ENCODE measurements at places on chromosomes 2 and 18.

GRCh38 chr2:241882091-241882625, 12.6 kb downstream of the RTP5 start:
- no peak for DNase-seq

DNA sequence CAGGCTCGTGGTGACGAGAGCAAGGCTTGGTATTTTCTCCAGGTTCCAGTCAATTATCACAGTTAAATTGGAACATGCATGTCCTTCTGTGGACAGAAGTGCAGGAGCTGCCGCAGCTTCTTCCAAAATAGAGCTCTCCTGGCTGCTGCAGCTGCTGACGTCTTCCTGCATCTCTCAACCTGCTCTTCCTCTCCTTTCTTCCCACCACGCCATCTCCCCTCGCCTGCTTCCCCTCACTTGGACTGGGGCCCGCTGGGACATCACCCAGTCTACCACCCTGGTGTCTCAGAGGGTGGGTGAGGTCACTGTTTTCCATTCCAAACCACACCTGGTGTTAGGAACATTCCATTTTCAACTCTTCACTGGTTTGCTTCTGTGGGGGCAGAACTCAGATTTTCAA, 41.4 kb downstream of the SPP2 start:
- no peak for DNase-seq

DNA sequence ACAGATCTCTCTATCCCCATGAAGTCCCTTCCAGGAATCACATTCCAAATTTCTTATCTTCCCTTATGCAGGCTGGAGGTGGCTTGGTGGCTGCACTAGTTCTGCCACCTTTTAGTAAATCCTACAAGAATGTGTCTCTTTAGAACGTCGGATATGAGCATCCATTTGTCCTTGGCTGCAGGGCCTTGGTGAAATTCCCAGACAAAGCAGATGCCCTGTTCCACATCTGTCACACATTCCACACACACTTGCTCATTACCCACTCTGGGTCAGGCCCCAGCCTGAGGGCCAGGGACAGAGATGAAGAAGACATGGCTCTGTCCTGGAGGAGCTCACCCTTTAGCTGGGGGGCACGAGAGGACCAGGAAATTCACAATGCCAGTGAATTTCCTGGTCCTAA, 31.2 kb upstream of the GPR17 start:
- no peak for DNase-seq

DNA sequence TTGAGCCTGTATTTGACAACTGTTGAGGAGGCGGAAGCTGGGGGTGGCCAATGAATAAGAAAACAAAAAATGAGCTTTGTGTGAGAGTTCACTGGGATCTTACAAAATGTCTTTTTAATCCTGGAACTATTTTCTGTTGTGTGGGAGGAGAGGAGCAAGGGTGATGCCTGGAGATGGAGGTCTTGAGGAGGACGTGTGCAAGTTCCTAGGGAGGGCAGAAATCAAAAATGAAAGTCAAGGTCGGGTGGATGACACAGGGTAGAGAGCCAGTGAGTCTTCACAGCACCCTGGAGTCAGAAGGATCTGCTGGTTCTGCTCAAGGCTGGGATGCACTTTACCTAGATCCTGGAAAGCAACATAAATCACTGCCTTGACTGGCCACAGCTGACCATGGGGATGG, 180.3 kb upstream of the PKDCC start:
- DNase-seq: no peak

DNA sequence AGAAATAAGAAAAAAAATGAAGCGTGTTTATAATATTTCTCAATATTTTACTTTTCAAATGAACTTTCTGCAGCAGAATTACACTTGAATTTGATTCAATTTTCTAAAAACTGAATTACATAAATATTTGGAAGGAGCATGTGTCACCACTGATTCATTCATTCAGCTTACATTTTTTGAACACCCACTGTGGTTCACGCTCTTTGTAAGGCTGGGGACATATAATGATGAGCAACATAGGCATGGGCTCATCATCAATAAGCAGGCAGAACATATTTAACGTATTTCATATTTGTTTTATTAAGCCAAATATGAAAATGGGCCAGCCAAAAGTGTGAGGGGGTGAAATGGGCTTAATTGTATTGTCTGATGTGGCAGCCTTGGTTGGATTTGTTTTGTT, 209.1 kb downstream of the CTNNA2 start:
- DNase-seq: no peak

DNA sequence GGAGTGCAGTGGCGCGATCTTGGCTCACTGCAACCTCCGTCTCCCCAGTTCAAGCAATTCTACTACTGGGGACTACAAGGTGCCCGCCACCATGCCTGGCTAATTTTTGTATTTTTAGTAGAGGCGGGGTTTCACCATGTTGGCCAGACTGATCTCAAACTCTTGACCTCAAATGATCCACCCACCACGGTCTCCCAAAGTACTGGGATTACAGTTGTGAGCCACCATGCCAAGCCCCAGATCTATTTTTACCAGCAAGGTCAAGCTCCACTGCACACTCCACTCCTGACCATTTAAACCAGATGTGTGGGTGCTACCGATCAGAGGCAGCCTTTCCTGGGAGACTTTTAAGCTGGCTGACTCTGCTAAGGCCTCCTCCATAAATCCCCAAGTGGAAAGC, 67.5 kb upstream of the CD226 start:
- DNase-seq: no peak

DNA sequence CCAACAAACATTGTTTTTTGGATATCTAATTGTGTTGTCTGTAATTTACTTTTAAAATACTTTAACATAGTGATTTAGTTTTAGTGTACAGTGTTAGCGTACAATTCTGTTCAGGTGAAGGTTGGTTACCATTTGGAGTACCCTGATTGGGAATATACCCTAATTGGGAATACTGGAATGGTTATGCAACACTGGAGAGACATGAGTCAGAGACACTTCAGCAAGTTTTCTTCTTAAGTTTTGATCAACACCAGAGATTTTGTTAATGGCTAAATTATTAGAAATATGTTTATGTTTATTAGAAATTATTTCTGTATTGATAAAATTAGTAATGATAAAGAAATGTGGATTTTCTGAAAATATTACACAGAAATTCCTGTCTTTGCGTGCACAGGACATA, 100.3 kb upstream of the NABP1 start:
- no peak for DNase-seq

DNA sequence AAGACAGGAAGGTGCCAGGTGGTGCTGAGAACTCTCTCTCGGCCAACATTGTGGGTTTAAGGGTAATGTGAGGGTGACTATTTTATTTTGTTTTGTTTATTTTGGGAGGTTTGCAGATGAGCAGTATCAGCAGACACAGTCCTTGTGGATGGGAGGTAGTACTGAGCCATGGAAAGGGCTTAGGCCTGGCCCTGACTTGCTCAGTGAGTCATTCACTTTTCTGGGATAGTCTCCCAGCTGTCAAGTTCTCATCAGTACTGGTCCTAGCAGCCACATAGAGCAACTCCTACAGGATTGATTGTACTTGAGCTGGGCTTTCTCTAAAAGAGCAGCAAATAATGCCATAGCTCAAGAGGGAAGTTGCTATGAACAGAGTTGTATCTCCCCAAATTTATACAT, 175.2 kb downstream of the LOXHD1 start:
- DNase-seq: no peak

GRCh38 chr18:69308619-69309018, 92.1 kb upstream of the DOK6 start:
- no peak for DNase-seq

DNA sequence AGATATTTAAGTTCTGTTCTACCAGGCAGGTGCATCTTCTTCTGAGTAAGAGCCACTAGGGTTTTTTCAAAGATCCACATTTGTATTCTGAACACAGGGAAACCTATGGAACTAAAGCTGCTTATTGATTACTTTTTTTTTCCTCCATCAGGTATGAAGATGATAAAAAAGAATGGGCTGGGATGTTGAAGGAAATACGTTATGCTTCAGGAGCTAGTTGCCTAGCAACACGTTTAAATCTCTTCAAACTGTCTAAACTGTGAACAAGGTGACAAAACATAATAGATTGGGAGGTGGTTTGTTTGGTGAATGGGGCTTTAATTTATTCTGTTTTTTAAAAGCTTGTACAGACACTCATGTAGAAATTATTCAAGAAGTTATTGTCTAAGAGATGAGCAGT, 15.9 kb downstream of the KLHL41 start:
- no peak for DNase-seq

DNA sequence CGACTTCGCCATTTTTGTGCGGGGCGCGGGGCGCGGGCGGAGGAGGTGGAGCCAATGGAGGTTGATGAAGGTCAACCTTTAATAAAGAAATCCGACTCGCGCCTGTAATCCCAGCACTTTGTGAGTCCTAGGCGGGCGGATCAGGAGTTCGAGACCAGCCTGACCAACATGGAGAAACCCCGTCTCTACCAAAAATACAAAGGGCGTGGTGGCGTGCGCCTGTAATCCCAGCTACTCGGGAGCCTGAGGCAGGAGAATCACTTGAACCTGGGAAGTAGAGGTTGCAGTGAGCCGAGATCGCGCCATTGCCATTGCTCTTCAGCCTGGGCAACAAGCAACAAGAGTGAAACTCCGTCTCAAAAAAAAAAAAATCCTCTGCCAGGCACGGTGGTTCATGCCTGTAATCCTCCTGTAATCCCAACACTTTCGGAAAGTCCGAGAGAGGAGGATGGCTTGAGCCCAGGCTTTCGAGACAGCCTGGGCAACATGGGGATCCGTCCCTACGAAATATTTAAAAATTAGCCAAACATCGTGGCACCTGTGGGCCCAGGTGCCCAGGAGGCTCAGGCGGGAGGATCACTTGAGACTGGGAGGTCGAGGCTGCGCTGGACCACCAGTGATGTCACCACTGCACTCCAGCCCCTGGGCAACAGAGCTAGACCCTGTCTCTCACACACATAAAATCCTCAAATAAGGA, 493 bp upstream of the PREB start:
- DNase-seq: no peak

- DNase-seq: no peak
These were observed 170.5 kb downstream of the ZBTB7C start for GRCh38 chr18:48238636-48239035.

DNA sequence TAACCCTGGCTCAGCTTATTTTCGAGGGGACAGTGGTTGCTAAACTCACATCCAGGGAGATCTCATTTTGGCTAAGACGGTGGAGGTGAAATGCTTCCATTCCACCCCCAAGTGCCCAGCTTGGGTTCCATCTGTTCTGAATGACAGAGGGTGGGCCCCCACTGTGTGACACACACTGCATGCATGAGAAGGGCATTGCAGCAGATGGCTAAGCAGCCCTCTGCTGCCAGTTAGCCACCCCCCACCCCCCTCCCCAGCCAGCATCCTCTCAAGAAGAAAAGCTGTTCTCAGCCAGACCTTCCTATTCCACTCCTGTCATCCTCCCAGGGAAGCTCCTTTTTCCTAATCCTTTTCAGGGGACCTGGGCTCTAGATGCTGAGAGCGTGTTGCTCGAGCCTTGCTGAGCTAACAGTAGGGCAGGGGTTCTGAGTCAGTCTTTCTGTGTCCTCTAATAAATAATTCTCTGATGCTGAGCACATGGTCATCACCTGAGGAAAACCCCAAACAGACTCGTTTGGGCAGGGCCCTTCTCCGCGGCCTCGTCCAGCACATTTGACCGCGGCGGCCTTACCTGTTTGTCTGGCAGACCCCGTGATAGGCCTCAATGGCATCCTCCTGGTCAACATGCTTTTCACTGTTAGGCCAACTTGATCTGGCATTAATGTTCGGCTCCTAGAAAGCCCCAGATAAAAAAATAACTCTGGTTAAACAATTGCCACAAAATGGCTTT, 49.5 kb upstream of the ACAA2 start:
- DNase-seq: no peak

DNA sequence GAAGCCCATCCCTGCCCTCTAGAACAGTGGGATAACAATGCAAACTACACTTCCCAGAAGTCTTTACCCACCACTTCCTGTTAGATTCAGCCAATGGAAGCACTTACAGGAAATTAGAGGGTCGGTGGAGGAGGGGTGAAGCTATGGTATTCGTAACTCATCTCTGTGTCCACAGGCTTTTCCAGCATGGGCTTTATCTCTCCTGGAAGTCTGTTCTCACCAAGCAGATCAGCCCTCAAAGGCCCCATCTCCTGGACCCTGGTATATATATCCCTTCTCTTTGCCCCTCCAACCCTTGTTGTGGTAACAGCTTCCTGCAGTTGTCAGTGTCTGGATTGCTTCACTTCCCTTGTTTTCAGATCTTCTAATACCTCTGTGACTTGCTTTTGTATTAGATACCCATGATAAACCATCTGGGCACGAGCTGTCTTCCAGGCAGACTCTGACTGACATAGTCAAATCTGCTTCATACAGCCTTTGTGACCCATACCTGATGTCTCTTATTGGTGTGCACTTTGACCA, 475.0 kb upstream of the POU3F3 start:
- no peak for DNase-seq

DNA sequence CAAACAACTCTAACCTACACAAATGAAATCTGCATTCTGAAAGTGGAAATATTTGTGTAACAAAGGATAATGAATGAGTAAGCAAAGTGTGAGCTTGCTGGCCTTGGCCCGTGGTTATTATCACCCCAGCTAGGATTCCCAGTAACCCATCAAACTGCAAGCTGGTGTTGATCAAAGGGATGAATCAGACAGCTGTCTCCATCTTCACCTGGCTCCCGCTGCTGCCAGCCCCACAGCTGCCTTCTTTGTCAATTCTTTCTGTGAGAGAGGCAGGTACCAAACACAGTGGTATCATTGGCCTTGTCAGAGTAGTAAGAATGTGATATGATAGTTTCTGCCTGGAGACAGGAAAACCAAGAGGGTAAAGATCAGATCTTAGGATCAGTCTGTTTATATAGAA, 25.2 kb upstream of the RGPD4 start:
- no peak for DNase-seq

Data from activated CD4-positive, alpha-beta T cell treated with anti-CD3 and anti-CD28 coated beads, Interleukin-2, amount 50 U/mL, for 16 hours (primary cell).